ENCODE measurements at places on chromosomes 12 and 14.

- DNase-seq, result no peak
These were observed 132.3 kb downstream of the C12orf75 start for GRCh38 chr12:105462831-105463230.

- no peak for DNase-seq
These were observed 25.5 kb upstream of the FRMD6 start for GRCh38 chr14:51626185-51626584.

- DNase-seq, result no peak
These were observed 25.9 kb upstream of the KCNA5 start for GRCh38 chr12:5017638-5018348.

- no peak for DNase-seq
These were observed 38.7 kb downstream of the KLC1 start for GRCh38 chr14:103667671-103668070.

GRCh38 chr12:113058553-113058952, 2.0 kb downstream of the DTX1 start:
- no peak for DNase-seq

- DNase-seq, result no peak
These were observed 7.7 kb downstream of the CAPS2 start for GRCh38 chr12:75322464-75322863.

- no peak for DNase-seq
These were observed 72.4 kb downstream of the IGF1 start for GRCh38 chr12:102407776-102408486.

DNA sequence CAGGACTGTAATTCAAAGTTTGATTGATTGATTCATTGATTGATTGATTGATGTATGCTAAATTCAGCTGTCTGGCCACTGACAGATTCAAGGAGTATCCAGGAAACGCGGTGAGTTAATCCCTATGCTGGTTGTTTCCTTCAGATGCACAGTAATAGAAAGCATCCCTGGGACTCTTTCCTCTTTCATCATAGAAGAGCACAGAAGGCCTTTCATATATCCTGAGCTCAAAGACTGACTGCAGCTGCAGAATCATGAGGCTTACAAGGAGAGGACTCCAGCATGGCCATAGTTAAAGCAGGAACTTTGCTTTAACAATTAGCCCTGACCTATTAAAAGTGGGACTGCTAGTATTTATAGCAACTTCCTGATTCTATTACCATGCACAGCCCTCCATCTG, 187.7 kb upstream of the TMTC1 start:
- no peak for DNase-seq

DNA sequence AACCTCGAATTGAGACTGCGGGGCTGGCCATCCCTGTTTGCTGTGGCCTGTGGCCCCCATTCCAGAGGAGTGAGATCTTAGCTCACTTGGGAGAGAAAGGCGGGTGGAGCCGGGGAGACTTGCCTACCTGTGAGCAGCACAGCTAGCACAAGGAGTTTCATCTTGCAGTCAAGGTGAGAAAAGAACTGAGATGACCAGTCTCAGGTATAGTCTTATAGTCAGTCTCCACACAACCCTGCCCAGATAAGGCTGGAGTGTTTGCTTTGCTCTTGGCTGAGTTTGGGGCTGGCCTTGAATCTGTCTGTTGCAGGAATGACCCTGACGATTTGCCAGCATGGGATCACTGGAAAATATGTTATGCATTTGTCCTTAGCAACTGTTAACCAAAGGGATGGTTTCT, at the start of gene PLA2G1B:
TSS of gene PLA2G1B (minus strand) at position 187 of the 400 bp plus-strand sequence. CDS start at position 161, 26 bp downstream.
- no peak for DNase-seq

GRCh38 chr14:99177046-99177655, 94.8 kb downstream of the BCL11B start:
- no peak for DNase-seq

- no peak for DNase-seq
These were observed 288.4 kb downstream of the FBXL14 start for GRCh38 chr12:1305791-1306500.

Data from stimulated activated CD4-positive, alpha-beta T cell treated with anti-CD3 and anti-CD28 coated beads, TNF-alpha, amount 100 ng/mL, for 24 hours (primary cell).